AG09319 (cell line): ENCODE measurements at places on chromosomes 5 and 9.

DNA sequence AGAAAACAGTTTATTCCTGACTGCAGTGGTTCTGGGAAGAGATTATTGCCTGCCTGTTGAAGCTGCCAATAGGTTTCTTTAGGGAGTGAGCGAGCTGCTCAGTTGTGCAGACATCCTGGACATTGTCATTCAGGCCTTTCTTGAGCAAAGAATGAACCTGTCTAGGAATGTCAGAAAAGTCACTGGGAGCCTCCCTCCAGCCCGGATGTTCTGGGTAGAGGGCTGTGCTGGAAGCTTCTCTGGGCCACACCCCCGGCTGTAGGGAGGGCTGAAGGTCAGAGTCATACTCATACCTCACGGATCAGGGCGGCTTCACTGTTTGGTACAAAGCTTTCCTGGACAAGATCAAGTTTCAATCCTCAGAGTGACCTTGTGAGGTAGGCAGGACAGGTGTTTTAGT is 33.4 kb upstream of the TBC1D2 start:
- no peak for DNase-seq

DNA sequence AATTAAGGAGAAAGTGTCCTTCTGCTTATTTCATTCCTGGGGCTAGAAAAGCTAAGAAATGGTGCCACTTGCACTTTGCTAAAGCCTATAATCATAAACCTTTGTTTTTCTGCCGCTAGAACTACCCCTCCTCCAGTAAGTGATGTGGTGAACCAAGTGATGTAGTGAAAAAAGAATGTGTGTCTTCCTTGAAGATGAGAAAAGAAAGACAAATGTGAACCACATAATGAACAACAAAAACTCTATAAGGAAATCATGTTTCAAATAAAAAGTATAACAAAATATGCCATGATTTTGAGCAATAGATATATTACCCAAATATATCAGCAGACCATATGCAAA is 179.0 kb upstream of the SGCD start:
- DNase-seq: no peak

GRCh38 chr9:97703437-97704344 is 6.6 kb upstream of the XPA start:
- peak; percentile 7 for DNase-seq

DNA sequence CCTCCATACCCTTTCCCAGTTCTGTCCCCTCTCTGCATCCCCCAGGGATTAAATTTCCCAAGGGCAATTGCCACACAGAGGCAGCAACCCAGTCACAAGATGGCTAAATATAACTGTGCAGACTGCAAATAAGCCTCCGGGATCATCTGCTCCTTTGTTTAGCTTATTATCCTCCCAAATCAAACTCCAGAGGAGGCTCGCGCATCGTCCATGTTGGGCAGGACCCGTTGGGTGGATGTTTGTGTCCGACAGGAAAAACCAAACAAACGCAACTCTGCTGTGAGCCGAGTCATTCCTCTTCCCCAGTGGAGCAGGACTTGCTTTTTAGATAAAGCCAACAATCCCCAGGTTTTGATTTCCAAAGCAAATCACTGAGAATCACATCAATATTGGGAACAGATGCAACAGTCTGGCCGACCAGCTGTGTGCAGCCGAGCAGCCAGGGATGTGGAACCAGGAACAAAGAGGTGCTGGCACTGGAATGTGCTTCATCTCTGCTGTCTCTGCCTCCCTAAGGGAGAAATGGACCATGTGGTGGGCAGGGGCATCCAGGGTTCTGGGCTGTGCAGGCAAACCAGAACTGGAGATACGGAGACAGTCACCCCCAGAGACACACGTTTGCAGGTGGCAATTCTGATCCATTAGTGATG is 89.8 kb downstream of the PTTG1 start:
- DNase-seq: no peak

GRCh38 chr5:31638748-31639418 is at the start of gene PDZD2:
Gene PDZD2, plus strand, starts transcription at chr5:31639131.
- no peak for DNase-seq

DNA sequence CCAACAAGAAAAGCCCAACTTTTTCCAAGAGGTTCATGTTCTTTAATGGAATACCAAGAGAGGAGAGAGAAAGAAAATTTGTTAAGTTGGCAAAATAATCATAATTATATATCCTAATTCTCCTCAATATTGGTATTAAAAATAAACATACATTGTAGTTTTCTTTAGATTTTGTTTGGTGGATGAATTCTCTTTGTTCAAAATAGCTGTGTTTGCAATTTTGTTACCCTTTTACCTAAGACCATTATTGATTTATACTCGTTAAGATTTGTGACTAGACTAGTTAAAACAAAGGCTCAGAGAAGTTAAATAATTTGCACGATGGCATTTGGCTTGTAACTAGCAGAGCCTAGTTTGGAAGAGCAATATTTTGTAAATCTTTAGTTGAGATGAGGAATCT is 9.7 kb downstream of the LRRC19 start:
- DNase-seq: no peak

DNA sequence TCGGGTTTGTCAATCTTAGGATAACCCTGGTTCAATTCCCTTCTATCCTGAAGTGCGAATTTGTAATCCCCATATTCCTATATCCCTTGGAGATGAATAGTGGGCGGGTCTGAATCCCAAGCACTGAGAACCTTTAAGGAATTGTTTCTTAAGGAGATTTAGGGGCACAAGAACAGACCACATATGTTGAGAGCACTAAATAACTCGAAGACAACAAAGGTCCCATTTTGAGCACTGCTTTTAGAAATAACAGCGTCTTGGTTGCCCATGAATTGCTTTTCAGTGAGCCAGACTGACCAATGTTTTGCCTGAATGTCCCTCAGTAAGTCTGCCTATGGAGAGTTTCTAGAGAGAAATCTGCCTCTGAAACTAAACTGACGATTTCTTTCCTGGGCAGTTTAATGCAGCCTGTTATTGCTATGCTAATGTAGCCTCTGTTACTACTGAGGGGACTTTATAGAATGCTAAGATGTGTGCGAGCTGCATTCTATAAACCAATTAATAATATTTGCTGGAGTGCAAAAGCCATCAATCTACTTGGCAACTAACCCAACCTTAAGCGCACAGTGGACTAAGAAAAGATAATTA is 445.0 kb upstream of the DMAC1 start:
- no peak for DNase-seq

DNA sequence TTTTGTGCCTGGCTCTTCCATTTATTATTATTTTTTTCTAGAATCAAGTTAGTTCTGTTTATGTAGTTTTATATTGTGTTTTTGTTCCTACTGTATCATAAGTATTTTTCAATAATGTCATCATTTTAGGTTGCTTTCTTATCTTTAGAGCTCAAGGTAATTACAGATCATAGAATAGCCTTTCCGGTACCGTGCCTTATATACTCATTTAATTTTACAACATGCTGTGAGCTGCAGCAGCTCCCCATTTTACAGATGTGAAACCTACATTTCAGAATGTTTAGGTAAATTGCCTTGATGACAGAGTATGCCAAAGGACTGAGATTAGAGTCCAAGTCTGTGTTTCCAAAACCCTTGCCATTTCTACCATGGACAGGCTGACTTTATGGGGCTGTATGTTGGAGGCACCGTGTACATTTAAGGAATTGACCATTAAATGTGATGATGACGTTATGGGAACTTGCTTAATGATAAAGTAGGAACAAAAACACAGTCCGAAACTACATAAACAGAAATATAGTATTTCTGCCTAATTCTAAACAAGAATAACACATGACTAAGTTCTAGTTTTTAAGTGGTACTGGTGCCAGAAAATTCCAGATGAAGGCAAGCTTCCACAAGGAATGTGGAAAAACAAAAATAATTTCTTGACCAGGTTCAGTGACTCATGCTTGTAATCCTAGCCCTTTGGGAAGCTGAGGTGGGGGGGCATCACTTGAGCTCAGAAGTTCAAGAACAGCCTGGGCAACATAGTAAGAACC is 97.7 kb downstream of the IQGAP2 start:
- DNase-seq: no peak

DNA sequence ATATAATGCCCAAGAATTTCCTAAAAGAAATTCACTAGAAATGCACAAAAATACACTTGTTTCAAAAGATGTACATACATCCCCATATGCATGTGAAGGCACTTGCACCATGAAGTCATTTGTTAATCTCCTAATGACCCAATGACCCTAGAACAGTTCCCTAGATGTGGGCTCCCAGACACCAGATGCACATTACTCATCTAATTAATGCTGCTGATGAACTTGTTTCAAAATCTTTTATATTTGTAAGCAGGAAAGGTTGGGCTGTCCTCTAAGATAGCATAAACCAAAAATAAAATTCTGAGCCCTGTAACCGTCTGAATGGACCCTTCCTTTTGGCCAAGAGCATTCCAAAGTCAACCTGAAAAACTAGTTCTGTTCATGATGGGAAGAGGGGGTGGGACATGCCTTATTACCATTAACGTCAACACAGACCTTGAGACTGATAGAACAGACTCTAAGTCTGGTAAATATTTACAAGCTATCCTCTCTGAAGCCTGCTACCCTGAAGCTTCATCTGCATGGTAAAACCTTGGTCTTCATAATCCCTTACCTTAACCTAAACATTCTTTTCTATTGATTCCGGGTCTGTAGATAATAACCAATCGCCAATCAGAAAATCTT is 91.0 kb upstream of the DAPK1 start:
- no peak for DNase-seq

GRCh38 chr9:33289936-33290246 is 425 bp upstream of the NFX1 start:
- no peak for DNase-seq

DNA sequence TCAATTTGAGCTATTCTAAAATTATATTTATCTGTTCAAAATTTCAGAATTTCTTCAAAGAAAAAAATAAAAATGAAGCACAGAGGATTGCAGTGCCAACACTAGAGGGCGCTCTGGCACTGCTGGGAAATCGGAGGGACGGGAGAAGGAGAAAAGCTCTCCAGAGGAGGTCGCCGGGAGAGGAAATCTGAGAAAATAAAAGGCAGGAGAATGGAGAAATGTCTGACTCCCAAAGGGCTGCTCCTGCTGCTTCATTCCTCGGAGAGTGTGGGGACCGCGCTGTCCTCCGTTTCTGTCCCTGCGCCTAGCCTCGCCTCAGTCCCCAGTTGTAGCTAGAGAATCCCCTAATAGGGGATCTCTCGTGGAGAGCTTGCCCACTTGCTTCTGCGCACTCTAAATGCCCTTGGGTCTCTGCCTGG is 40.0 kb upstream of the ARSB start:
- DNase-seq: peak; percentile 41

- no peak for DNase-seq
These were observed 4.5 kb upstream of the ICE1 start for GRCh38 chr5:5418006-5418405.

DNA sequence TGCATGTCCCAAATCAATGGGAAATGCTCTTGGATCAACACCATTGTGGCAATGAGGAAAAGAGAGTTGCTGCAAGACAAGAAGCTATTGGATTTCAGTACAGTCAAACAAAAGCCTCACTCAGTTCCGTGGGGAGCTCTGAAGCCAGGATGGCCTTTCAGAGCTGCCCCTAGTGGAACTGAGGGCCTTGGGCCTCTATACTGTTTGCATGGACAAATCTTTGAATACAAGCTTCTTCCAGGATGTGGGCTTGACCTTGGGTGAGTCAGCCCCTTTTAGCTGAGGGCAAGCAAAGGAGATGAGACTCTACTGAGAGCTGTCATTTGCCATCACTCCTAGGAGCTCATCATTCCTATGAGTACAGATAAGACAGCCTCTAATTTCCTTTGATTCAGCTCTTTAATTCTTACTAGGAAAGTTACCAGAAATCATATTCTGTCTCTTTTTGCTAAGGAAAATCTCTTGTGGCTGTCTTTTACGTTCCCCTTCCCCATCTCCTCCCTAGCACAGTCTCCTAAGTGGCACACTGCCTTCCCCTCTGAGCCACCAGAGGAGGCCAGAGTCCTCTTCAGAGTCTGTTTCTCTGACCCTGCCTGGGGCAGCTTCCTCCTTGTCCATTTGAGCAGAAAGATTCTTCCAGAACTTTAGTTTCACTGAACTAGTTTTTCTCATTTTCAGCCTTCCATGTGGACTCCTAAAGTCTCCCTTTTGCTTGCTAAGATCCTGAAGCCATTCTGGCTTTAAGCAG is 168.8 kb upstream of the POC5 start:
- no peak for DNase-seq

DNA sequence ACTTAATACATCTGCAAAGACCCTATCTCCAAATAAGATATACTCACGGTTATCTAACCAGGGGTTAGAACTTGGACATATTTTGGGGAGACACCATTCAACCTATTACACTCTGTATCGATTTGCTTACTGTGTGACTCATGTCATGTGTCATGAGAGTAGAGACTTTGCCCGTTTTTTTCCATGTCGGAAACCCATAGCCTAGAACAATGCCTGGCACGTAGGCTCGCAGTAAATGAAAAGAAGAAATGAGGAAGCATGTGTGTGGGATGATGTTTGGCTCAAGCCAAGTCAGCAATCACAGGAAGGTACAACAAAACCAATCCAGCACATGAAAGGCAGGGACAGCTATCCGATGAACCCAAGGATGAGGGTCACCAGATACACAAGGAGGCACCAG is 94.6 kb upstream of the DNAH5 start:
- no peak for DNase-seq

DNA sequence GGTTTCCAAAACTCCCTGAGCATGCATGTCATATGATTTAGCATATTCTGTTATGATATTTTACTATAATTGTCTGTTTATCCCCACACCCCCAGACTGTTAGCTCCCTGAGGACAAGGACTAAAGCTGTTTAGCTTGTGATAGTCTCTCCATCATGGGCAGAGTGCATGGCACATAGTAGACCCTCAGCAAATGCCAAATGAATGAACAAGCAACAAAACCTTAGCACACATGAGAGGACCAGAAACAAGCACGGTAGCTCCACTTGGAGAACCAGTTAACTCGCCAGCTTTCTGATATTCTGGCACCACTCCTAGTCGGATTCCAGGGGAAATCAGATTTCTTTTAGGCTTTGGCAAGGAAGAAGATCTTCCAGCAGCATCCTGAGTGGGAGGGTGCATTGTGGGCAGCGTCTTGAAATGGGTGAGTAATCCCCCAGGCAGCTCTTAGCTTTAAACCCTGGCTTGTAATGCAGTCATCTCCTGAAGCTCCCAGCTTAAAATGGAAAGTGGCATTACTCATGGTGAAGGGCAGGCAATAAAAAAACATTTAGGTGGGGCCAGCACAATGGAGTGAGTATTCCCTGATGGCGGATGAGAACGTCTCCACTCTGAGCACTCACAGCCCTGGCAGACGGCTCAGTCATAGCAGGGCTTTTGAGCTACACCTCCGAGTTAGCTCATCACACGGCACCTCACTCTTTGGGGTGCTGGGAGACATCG is 41.1 kb downstream of the FGF1 start:
- peak; percentile 93 for DNase-seq

- no peak for DNase-seq
These were observed 159.4 kb upstream of the PRR16 start for GRCh38 chr5:120304663-120305062.

- no peak for DNase-seq
These were observed 115.7 kb upstream of the MTAP start for GRCh38 chr9:21686738-21687137.

- DNase-seq: no peak
These were observed 85.2 kb downstream of the BASP1 start for GRCh38 chr5:17302604-17303003.
